ENCODE measurements at places on chromosomes 13 and 19.

GRCh38 chr19:48881741-48882657 is 9.8 kb downstream of the PPP1R15A start:
- no peak for DNase-seq

GRCh38 chr13:79427883-79428282 is 21.8 kb upstream of the RBM26 start:
- DNase-seq = no peak

DNA sequence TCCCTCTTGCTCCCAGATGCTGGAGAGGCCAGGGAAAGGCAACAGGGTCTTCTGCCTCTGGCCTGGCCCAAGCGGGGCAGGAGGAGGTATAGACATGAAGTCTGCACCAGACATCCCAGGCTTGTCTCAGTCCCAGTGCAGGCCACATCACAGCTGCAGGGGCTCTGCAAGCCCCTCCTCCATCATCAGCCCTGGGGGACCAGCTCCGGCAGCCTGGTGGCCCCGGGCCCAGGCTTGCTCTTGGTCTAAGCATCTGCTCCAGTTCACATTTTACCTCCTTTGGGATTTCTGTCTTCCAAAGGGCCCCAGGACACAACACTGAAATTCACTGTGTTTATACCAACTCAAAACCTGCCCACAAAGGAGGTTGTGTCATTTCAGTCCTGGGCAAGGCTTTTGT is 359.4 kb downstream of the ZNF536 start:
- no peak for DNase-seq

DNA sequence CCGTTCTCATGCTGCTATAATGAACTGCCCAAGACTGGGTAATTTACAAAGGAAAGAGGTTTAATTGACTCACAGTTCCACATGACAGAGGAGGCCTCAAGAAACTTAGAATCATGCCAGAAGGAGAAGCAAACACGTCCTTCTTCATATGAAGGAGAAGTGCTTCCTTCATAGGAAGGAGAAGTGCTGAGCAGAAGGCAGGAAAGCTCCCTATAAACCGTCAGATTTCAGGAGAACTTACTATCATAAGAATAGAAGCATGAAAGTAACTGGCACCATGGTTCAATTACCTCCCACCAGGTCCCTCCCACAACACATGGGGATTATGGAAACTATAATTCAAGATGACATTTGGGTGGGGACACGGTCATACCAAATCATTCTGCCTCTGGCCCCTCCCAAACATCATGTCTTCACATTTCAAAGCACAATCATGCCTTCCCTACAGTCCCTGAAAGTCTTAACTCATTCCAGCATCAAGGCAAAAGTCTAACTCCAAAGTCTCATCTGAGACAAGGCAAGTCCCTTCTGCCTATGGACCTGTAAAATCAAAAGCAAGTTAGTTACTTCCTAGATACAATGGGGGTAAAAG is 10.6 kb downstream of the ACOD1 start:
- DNase-seq = no peak

- DNase-seq = no peak
Measured at GRCh38 chr13:20331949-20332348, 99.8 kb upstream of the GJB6 start.

DNA sequence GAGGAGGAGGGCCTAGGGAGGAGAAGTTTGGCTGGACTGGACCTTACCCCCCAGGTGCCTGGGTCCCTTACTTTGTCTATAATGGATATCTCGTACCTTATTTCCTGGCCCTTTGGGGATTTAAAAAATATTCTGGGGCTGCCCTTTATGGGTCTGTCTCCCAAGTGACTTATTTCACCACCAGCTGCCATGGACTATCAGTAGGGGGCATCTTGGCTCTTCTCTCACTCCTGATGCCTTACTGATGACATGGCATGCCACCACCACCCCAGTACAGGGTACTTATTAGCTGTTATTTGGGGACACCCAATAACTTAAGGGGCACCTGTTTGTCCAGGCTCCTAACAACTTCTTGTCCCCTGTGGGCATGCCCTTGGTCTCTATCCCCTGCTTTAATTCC is 38.0 kb downstream of the NFIX start:
- DNase-seq = no peak

GRCh38 chr19:31253526-31254179 is 95.6 kb downstream of the TSHZ3 start:
- no peak for DNase-seq

GRCh38 chr13:110447058-110447511 is 114.4 kb downstream of the RAB20 start:
- no peak for DNase-seq

GRCh38 chr13:33629605-33630360 is 188.2 kb upstream of the RFC3 start:
- DNase-seq = no peak

- no peak for DNase-seq
Measured at GRCh38 chr13:111622051-111622531, 301.6 kb downstream of the TEX29 start.

DNA sequence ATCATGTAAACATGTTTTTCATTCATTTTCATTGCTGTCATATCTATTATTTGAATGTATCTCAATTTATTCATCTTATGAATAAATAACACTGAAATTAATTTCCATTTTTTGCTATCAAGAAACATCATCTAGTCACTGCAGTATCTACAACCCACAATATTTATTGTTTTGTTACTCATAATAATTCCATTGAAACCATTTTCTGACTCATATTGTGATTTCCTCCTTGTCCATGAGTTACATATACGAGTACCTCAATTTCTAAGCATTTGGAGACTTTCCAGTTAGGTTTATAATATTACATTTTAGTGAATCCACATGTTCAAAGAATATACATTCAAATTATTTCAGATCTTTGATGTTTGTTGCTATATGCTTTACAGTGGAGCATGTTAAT is 1524.0 kb downstream of the SLITRK1 start:
- DNase-seq = no peak

- DNase-seq = no peak
Measured at GRCh38 chr13:43558939-43559338, 227.8 kb downstream of the ENOX1 start.

- DNase-seq = peak; percentile 30
Measured at GRCh38 chr19:13430790-13431582, 75.3 kb downstream of the CACNA1A start.

DNA sequence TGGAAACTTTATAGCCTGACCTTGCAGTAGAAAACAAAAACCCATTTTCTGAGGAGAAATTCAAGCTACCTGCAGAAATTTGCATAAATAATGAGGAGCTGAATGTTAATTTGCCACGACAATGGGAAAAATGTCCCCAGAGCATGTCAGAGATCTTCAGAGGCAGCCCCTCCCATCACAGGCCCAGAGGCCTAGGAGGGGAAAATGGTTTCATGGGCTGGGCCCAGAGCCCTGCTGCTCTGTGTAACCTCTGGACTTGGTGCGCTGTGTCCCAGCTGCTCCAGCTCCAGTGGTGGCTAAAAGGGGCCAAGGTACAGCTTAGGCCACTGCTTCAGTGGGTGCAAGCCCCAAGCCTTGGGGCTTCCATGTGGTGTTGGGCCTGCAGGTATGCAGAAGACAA is 257.9 kb downstream of the NHLRC3 start:
- no peak for DNase-seq

GRCh38 chr19:4304538-4305256 is at the start of gene FSD1:
Gene FSD1 (plus strand): TSS chr19:4304598. CDS start chr19:4304747, 149 bp downstream.
- peak; percentile 76 for DNase-seq
